ENCODE measurements at places on chromosomes 6 and 20. TPM values are rescaled to one million over a fixed set of nuclear protein-coding genes. Genes with fewer than 3 reads are reported as not detected.

DNA sequence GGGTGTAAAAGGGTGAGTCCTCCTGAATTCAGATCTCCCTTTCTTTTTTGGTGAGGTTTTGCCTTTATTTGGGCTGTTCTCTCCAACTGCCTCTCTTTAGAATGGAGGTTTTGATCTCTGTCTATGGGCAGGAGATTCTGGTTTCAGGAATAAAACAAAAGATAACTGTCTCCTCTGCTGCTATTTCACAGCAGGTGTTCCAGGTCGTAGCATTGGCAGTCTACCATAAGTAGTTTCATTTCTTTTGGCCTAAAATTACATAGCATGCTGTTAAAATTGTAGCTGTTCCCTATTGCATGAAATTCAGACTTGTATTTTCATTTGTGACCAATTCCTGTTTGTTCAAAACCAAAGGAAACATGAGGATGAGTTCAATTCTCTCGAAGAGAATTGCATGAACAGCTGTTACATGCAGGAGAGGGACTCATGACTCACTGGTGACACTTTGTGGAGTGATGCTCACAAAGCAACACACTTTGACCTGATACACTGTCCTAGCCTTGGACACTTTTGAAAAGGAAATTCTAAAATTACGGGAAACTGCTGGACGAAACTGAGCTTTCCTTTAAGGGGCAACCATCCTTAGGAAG, 76.8 kb upstream of the SIRPG start:
- no peak for DNase-seq

DNA sequence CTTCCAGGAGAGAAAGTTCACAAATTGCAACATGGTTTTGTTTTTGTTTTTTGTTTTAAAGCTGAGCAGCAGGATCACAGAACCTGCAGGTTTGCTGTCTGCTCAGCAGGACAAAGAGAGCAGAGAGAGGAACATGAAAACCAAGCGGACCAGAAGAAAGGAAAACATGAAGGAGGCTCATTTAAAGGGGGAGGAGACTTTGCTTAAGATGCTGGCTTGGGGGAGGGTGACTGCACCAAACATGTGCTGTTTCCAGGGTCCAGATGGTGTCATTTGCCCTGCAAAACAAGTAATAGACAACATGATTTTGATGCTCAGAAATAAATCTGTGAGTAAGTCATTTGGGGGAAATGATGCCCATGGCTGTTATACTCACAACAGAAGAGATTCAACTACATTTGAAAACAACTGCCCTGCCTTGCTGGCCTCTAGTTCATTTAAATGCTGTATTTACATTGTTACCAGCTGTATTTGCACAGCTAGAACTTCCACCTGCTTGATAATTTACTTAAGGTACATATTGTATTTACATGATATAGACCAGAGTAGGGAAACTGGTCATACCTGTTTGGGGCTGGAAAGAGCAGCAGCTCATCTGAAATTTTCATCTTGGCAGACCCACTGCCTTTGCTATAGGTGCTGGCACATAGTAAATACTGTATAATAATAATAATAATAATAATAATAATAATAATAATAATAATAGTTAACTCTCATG, 32.2 kb upstream of the CHD6 start:
- no peak for DNase-seq

GRCh38 chr6:1437553-1438406, 48.4 kb downstream of the FOXF2 start:
- DNase-seq: no peak

DNA sequence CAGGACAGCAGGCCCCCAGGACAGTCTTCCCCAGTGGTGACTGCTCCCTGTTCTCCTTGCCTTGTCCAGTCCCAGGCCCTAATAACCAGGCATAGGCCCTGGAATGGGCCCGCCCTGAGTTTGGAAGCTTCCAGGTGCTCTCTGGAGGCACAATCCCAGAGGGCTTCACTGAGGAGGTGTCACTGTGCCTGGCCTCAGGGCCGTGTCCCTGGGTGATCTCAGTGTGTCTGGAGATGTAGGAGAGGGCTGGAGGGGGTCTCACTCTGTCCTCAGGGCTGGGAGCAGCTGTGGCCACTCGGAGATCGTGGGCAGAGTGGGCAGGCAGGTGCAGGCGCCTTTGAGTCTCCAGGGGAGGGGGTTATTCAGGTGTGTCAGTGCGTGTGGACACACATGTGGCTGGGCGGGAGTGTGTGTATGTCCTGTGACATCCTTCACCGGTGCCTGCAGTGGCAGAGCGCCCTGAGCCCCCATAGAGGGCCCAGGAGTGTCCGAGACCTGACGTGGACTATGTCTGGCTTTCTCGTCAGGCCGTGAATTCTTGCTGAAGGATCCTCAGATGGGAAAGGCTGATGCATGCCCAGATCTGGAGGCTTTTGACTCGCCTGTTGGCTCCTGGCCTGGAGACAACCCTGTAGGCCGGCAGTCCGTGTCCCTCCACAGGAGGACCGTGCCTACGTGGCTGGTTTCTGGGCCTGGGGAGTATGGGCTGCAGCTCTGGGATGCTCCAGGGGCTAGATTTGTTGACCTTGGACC, 5.5 kb upstream of the NPBWR2 start:
- DNase-seq: peak; percentile 50

WFDC10B gene
- total RNA-seq: not detected

DNA sequence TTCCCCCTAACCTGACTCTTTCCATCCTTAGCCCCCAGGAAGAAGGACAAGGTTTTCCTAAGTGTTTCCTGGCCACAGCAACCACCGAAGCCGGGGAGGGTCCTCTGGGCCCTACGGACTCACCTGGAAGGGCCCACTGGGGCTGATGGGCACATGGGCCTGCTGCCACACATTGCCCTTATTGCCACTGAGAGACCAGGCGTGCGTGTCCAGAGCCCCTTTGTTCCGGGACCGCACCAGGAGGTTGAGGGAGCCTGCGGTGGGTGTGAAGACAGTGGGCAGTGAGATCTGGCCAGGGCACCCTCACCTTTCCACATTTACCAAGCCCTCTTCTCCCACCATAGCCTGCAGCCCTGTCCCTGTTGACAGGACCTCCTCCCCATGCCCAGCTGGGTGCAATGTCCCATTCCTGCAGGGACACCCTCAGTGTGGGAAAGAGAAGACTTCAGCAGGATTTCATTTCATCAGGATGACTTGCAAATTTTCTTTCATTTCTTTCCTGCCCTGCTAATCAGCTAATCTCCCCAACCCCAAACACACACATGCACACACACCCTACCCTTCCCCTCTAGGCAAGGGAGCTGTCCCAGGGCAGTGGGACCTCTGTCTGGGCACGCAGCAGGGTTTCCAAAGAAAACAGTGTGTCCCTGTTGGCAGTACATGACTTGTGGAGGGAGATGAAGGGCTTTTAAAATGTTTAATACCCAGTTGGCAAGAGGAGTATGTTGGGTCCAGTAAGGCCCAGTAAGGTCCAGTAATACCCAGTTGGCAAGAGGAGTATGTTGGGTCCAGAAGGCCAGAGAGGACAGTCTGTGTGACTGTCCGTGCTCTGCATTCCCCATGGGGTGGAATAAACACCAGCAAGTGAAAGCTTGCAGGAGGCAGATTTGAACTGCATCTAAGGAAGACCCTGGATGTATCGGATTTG, 59.0 kb downstream of the MDGA1 start:
- no peak for DNase-seq

ZKSCAN3 gene
- 5.4 TPM for total RNA-seq

GRCh38 chr6:137313211-137313610, 94.0 kb upstream of the IFNGR1 start:
- DNase-seq: no peak

CD93 gene
- 27.2 TPM for total RNA-seq

- DNase-seq: no peak
Measured at GRCh38 chr6:56246541-56246880, 869 bp downstream of the COL21A1 start.

HAO1 gene
- not detected for total RNA-seq

MUC21 gene
- total RNA-seq: not detected

ETV7 gene
- 0.55 TPM for total RNA-seq

- no peak for DNase-seq
Measured at GRCh38 chr6:30557683-30557981, 537 bp downstream of the PRR3 start.

- no peak for DNase-seq
Measured at GRCh38 chr6:52231406-52232127, 12.7 kb downstream of the IL17F start.

HLA-DMB gene
- 10.2 TPM for total RNA-seq

DNA sequence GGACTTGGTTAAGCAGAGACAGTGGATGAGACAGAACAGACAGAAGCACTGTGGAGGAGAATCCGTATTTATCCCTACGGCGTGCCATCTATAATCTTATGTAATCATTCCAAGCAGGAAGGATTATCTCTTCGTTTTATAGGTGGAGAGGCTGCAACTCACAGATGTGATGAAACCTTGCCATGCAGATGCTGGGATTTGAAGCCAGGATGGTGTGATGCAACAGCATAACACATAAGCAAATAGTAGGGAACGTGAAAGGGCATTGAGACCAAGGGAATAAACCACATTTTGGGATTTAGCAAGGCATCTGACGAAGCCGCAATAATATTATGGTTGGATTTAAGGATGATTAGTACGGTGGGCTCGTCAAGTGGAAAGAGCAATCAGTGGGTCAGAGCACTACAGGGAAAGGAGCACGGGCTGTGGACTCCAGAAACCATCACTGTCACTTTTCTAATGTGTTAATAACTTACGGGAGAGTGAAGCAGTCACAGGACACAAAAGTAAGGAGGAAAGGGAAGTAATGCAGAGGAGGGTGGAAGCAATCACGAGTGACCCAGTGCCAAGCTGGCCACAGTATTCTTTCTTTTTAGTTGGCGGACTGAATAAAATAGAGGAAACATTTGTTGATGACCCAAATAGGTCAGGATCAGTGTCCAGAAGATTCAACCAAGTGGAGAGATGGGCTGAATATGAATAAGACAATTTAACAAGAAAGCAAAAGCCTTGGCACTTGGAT, 119.6 kb upstream of the EDN1 start:
- no peak for DNase-seq

DNA sequence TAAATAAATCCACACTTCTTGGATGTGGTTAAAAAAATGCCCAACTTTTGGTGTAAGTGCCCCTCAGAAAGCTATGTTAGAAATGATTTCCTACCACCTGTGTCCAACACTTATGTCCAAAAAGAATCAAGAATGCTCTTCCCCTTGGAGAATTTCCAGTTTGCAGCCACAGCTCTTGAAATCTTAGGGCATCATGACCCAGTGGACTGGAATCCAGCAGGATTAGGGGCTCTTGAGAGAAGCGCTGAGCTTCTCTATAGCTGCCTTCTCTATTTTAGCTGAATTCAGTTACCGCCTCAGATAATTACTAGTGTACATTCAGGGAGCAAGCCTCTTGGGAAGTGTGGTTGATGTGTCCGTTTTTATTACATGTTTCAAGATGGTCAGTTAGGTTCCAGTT, 2.5 kb downstream of the PHACTR1 start:
- DNase-seq: no peak

- DNase-seq: no peak
Measured at GRCh38 chr20:22762576-22763256, 178.3 kb upstream of the FOXA2 start.

GRCh38 chr6:123016431-123017103, 20.5 kb downstream of the CLVS2 start:
- no peak for DNase-seq

GRCh38 chr6:155325700-155326516, 11.6 kb upstream of the TFB1M start:
- no peak for DNase-seq

All from sigmoid colon (tissue), 7 donors.